ENCODE measurements at places on chromosomes 12 and 14.

DNA sequence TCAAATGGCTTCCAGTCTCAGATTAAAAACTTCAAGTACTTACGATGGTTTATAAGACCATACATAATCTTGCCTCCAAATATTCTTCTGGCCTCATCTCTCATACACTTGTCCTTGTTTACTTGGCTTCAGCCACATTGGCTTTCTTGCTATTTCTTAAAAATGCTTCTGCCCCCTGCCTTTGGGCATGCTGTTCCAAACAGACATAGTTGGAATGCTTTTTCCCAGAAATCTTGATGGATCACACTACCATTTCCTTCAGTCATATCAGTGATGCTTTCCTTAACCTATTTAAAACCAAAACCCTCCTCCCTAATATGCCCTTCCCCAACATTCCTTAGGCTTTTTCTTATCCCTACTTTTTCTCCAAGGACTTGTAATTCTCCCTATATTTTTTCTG, 74.4 kb upstream of the PAWR start:
- DNase-seq = no peak

DNA sequence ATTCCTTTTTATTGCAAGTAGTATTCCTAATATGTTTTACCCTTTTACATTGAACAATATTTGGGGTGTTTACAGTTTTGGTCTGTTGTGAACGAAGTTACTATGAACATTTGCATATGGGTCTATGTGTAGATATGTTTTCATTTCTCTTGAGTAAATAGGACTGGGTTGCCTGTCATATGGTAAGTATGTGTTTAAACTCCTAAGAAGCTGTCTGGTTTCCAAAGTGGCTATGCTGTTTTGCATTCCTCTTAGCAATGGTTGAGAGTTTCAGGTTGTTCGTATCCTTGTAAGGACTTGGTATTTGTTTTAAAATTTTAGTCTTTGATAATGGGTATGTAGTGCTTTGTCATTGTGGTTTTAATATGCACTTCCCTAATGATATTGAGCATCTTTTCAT, 6.3 kb downstream of the METAP2 start:
- no peak for DNase-seq

GRCh38 chr12:104438134-104438533, 18.6 kb upstream of the CHST11 start:
- DNase-seq = no peak

GRCh38 chr12:31874961-31875608, 84.1 kb upstream of the RESF1 start:
- peak; percentile 20 for DNase-seq

DNA sequence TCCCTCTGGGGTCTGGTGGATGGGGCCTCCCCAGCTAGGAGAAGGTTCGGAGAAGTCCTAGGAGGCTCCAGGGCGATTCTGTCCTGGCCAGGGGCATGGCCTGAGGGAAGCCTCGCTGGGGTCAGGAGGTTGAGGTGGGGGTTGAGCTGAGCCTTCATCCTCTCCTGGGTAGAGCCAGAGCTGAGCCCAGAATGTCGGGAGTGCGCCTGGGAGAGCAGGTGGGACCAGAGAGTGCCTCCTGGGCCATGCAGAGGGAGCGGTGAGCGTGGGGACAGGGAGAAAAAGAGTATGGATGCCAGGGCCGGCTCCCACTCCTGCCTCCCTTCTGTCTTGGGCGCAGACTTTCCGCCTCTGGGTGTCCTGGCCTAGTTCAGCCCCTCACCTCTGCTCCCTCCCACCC, 13.1 kb downstream of the RPS6KL1 start:
- no peak for DNase-seq

DNA sequence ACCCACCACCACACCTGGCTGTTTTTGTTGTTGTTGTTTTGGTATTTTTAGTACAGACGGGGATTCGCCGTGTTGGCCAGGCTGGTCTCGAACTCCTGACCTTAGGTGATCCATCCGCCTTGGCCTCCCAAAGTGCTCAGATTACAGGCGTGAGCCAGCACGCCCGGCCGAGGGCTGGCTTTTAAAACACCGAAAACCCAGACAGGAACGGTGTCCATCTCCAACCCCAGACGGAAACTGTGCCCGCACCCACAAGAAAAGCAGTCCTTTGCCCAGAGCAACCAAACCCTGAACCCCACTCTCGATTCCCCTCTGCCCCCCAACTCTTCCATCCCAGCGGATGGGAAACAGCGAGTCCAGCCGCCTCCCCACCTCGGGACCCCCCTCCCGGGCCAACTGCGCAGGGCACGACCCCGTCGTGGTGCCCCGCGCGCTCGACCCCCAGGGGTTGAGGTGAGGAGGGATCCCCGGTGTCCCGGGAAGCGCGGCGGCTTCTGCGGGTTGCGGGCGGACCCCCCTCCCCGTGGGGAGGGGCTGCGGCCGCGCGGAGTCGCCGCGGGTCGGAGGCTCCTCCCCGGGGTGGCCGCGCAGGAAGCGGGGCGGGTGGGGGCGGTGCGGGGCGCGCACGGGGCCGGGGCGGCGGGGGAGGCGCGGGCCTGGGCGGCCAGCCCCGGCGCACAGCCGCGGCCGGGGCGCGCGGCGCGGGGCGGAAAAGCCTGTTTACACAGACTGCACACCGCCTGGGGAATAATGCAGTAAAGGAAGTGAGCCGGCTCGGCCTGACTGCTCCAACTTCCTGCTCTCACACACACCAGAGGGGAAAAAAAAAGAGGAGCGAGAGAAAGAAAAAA, at the start of gene ELK3:
ELK3 (plus strand) TSS at position 651 of the 851 bp plus-strand sequence.
- no peak for DNase-seq

DNA sequence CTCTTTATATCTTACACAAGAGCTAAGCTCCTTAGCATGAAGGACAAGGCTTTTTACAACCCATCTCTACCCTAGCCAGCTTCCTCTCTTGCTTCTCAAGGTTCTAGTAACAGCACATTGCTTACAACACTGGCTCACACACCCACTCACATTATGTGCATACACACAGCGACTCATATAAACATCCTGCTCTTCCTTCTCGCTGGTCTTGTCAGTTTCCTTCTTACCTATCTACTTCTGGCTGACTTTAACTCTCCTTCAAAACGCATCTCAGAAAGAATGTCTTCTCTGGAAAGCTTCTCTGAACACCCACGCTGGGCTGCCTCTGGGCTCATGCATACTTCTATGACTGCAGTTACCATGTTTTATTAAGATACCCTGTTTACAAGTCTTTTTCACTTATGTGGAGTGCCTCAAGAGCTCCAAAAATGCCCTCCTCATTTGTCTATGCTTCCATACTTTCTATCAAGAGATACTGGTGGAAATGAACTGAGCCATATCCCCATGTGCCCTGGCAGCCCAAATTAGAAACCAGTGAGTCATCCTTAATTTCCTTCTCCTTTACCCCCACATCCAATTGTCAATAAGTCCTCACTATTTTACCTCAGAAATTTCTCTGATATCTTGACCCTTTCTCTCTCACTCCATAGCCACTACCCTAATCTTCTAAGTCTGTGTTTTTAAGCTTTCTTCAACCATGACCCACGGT, 126.9 kb upstream of the KRAS start:
- no peak for DNase-seq

DNA sequence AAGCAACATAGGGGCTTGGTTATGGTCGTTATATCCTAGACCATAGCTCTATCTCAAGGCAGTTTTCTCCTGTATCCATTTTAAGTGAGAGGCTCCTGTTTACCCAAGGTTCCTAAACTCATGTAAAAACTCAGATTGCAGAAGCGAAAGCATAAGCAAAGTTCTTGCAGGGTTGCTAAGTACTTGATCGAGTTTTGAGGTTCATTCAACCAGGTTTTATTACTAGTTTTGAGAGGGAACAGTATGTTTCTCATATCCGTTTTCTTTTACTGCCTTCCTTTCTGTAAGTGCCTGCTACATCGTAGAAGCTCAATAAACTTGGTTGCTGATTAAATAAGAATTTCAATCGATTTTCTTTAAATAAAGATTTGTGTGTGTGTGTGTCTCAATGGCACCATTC, 5.1 kb downstream of the AKAP3 start:
- DNase-seq = no peak

GRCh38 chr14:60242429-60242828, 6.6 kb upstream of the PPM1A start:
- no peak for DNase-seq

DNA sequence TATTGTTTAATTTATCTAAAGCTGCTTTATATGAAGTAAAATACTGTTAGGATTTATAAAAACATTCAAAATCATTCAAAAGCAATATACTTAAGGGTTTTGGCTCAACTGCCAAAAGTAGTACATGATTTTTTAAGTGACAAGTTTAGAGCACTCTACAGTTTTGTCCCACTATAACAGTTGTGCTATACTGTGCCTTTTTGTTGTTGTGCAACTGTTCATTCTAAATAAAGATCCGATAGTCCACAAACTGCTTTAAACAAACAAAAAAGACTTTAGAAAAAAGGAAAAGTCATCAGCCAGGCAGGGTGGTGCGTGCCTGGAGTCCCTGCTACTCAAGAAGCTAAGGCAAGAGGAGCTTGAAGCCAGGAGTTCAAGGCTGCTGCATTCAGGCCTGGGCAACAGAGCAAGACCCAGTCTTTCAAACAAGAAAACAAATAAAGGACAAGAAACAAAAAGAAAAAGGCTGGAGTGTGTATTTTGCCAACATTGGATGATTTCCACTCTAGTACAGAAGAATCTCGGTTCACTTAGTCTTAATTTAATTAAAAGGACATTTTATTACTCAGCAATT, 7.3 kb downstream of the C2CD5 start:
- no peak for DNase-seq

DNA sequence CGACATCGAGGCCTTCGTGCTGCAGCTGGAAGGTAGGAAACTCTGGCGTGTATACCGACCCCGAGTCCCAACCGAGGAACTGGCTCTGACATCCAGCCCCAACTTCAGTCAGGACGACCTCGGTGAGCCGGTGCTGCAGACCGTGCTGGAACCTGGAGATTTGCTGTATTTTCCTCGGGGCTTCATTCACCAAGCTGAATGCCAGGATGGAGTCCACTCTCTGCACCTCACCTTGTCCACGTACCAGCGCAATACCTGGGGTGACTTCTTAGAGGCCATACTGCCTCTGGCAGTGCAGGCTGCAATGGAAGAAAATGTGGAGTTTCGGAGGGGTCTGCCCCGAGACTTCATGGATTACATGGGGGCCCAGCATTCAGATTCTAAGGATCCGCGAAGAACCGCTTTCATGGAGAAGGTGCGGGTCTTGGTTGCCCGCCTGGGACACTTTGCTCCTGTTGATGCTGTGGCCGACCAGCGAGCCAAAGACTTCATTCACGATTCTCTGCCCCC, 1.4 kb downstream of the RIOX1 start:
- DNase-seq = no peak

- DNase-seq = no peak
Observed at GRCh38 chr12:96766232-96766631, 140.8 kb upstream of the NEDD1 start.

DNA sequence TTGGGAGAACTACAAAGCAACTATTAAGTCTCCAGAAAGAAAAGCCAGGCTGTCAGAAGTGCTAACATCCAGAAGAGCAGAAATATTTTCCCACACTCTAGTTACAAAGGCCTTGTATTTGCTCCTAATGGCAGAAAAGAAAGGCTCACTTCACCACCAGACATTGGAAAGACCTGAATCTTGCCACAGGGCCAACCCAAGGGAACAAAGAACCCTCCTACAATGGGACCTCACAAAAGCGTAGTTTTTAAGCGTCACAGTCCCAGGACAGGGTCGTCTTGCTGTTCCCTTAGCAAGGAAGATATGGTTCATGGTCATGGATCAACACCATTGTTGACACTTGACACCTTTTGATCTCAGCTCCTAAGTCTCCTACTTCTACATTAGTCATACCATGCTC, 119.1 kb downstream of the RPS29 start:
- no peak for DNase-seq

- no peak for DNase-seq
Observed at GRCh38 chr14:79571366-79571765, 639.9 kb downstream of the DIO2 start.

DNA sequence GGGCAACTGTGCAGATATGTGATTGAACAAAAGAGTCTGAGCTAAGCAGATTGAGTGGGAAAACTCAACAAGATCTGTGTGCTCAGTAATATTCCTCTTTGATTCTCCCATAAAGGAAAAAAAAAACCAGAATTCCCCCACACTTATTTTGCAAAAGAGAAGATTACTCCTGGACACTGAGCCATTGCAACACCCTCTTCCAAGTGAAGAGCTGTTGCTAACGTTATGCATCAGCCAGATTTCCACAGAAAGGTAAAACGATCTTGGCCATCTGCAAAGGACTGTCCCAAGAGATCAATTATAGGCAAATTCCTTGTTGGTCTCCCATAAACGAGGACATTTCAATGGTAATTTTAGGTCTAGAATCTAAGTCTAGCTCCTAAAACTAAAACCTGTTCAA, 587.7 kb downstream of the C12orf50 start:
- no peak for DNase-seq

GRCh38 chr14:50333014-50333509, 20.9 kb downstream of the DMAC2L start:
- DNase-seq = no peak

DNA sequence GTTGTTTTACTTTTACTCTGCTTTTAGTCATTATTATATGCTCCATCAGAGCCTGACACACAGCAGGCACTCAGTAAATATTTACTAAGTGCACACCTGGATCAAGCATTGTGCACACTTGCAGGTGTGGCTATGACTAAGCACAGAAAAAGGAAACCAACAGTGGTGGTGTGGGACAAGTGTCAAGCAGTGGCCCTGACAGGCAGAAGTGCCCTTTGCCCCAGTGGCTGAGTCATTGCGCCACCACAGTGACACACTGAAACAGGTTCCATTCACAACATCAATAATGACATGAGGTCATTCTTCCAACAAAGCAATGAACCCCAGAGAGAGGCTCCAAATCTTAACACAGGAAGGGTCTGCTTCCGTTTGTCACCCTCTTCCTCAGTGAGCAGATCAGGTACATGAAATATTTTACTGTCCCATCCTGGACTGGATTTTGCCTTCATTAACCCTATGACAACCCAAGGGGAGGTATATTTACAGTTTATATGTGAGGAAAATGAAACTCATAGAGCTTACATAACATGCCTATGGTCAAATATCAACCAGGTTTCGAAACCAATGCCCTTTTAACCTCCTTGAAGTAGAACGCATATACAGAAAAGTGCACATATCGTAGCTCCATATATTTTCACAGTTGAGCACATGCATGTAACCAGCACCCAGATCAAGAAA, 82.6 kb upstream of the GTF2A1 start:
- no peak for DNase-seq

DNA sequence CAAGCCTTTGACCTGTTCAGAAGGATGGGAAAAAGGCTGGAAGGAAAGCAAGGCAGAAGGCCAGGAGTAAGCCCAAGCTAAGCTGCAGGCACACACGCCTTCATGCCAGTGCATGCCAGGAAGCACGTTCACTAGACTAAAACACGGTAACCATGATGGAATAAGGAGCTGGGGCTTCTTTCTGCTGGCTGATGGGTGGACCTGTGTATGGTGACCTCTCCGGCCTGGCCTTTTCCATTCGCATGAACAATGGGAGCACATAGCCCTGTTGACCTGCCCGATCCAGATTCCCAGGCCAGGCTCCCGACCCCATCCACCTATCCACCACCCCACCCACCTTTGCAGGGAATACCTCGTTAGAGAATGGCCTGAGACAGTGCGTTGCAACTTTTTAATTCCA, 22.8 kb downstream of the VSX2 start:
- DNase-seq = no peak
